T follicular helper cell (primary cell): ENCODE measurements at places on chromosomes 13 and 19.

GRCh38 chr13:106277484-106278154 lies 257.8 kb downstream of the EFNB2 start:
- DNase-seq = no peak

GRCh38 chr19:8663920-8664670 lies 33.7 kb downstream of the NFILZ start:
- no peak for DNase-seq

DNA sequence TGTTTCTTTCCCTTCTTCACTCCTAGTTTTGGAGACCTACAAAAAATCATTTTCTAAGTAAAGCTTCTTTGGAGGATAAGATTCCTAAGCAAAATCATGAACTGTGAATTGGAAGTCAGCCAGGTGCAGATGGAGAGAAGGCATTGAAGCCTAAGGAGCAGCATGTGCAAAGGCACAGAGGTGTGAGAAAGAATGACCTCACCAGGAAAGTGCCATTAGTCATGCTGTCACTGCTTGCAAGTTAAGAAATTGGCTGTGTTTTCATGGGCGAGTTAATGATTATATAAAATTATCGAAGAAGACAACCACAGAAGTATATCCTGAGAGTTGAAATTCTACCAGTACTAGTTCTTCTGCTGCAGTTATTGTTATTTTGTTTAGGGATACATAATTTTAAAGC lies 80.3 kb upstream of the KLHL1 start:
- DNase-seq = no peak

- DNase-seq = no peak
Measured at GRCh38 chr13:104694397-104694796, 1628.2 kb upstream of the SLC10A2 start.

GRCh38 chr13:31204592-31204991 lies 4.8 kb downstream of the B3GLCT start:
- no peak for DNase-seq

GRCh38 chr19:18291590-18292461 lies 10.4 kb upstream of the JUND start:
- DNase-seq = peak; percentile 56

DNA sequence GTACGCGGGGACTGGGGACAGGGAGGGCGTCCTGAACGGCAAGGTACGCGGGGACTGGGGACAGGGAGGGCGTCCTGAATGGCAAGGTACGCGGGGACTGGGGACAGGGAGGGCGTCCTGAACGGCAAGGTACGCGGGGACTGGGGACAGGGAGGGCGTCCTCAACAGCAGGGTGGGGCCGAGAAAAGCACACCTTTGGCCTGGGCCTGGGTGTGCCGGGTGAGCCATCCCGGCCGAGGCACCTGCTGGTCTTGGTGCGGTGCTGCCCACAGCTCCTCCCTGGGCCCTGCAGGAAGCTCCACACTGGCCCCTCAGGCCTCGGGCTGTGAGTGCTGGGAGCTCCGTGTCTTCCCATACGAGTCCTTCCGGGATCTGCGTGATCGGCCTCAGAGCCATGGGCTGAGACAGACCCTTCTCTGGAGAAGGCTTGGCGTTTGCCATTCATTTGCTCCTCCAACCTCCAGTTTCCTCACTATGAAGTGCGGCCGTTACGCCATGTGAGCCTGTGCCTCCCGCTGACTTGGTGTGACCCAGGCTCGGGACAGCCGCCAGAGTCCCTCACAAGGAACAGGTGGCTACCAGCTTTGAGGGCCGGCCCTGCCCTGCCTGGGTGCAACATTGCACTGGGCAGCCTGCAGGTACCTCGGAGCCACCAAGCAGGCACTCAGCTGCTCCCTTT lies 7.8 kb upstream of the ZNF554 start:
- no peak for DNase-seq

GRCh38 chr19:53549340-53549739 lies 11.4 kb downstream of the ZNF331 start:
- no peak for DNase-seq

GRCh38 chr19:46766569-46767317 lies 20.5 kb upstream of the STRN4 start:
- DNase-seq = peak; percentile 46

- DNase-seq = no peak
Measured at GRCh38 chr13:85833921-85834320, 34.7 kb upstream of the SLITRK6 start.

GRCh38 chr19:47848823-47849473 lies 10.1 kb upstream of the TPRX2 start:
- peak; percentile 4 for DNase-seq

DNA sequence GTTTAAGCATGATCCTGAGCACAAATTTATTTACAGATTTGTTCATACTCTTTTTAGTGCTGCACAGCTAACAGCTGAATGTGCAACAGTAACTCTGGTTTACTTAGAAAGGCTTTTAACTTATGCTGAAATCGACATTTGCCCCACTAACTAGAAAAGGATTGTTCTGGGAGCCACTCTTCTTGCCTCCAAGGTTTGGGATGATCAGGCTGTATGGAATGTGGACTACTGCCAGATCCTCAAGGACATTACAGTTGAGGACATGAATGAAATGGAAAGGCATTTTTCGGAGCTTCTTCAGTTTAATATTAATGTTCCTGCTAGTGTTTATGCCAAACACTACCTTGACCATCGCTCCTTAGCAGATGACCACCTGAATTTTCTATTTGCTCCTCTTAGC lies 16.0 kb downstream of the ZNF100 start:
- no peak for DNase-seq

DNA sequence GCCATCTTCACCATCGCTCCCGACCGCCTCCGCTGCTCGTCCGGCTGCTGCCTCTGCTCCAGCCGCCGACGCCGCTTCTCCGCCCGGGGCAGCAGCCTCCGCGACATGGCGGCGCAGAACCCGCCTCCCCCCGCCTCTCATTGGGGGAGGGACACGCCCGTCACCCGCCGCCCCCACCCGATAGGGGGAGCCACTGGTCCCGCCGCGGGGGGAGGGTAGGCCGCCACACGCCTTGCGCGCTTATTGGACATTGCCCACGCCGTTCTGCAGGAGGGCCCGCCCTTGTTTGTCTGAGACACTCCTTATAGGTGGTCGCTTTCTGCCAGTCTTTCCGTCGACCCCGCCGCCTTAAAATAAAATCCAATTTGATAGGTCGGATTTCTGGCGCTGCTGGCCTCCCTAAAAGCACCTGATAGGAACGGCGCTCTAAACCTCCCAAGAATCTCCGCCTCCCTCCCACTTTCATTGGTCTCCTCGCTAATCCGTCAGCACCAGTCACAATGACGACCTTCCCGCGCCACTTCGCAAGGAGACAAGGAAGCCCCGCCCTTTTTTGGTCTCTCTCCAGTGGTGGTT lies at the start of gene HNRNPL:
Gene HNRNPL (minus strand): TSS at position 127 of the 576 bp plus-strand sequence. CDS start 20 bp downstream, at position 107.
- DNase-seq = peak; percentile 99

DNA sequence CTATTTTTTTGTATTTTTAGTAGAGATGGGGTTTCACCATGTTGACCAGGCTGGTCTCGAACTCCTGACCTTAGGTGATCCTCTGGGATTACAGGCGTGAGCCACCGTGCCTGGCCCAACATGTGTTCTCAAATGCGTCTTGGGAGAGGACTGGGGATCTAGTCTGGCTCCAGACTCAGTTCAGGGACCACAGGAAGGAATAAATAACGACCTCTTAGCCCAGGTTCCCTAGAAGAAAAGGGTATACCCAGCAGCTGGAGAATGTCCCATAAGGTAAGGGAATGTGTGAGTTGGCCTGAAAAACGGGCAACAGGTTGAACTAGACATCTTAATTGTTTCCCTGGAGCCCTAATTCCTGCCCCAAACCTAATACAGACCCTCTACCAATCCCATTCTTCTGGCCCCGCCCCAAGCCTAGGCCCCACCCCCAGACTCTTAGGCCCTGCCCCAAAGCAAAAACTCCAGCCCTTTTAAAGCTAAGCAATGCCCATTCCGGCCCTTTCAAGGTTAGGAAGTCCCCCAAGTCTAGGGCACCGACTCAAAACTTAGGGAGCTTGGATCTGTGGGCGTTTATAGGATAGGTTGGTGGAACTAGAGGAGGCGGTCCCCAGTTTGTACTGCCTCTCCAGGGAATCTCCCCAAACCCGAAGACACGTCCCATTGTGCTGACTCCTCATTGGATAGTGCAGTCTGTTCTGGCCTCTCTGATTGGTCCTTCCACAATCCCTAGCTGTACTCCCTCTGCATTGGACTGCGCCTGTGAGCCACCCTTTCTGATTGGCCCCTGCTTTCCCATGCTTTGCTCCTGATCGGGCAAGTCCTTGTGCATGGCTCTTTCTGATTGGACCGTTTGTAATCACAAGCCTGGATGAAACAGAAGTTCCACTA lies 5.4 kb upstream of the LRFN1 start:
- DNase-seq = no peak

DNA sequence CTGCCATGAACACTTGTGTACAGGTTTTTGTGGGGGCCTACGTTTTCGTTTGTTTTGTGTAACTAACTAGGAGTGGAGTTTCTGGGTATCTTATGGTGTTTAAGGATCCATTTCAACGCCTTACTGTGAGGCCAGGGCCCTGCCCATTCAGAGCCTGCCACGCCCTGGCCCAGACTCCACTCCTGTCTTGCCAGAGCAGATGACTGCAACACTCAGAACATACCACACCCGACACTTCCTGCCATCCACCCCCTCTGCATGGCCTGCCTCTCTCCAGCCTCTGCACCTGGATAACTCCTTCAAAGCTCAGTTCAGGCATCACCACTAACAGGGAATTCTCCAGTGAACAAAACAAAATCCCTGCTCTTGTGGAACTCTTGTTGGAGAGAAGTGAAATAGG lies 43.2 kb downstream of the RGCC start:
- peak; percentile 9 for DNase-seq

DNA sequence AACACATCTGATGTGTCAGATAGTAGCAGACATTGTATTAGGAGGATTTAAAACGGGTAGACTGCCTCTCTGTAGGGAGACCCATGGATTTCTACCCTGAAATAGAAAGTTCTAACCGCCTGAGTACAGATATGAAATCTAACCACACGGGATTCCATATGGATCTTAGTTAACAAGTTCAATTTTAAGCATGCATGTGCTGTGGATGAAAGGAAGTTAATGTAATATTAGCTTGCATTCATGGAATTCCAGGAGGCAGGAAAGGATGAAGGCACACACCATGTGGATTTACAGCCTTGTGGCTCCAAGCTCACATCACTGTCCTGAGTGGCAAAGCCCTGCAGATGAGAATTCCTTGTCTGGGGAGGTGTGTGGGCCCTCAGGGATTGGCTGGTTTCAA lies 120.6 kb upstream of the IRS2 start:
- DNase-seq = no peak

DNA sequence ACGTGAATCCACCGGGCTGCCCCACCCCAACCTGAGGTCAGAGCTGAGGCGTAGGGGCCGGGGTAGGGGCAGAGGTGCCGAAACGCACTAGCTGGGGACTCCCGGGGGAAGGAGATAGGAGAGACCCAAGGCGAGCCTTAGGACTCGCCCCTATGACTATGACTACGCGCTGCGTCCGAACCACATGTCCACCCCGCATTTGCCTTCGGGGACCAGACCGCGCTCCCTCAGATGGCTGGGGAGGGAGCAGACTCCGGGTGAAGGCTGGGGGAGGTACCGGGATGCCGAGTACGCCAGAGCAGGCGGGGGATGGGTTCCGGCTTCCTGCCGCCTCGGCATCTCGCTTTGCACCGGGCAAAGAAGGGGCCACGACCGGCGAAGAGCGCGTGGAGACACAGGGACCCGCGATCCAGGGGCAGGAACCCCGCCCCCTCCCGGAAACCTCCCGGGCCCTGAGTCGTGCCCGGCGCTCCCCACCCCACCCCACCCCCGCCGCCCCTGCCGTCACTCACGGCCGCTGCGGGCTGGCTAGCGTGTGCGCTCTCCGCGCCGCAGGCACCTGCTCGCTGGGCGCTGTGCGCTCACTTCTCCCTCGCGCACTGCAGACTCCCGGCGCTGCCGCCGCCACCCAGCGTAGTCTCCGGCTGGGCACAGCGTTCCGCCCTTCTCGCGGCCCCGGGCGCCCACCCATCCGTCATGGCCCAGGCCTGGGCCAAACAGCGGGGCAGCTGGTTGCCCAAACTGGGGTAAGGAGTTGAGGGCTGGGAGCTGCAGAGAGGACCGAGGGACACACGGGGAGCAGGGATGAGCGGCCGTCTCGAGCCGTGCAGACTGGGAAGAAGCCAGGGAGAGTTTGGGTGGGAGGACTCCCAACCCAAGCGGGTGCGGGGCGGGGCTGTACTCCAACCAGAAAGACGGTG lies 622 bp upstream of the VSTM2B start:
- no peak for DNase-seq

GRCh38 chr13:111304603-111305289 lies 15.7 kb upstream of the TEX29 start:
- DNase-seq = no peak

- DNase-seq = no peak
Measured at GRCh38 chr19:54026656-54027055, 35.2 kb downstream of the CACNG6 start.

DNA sequence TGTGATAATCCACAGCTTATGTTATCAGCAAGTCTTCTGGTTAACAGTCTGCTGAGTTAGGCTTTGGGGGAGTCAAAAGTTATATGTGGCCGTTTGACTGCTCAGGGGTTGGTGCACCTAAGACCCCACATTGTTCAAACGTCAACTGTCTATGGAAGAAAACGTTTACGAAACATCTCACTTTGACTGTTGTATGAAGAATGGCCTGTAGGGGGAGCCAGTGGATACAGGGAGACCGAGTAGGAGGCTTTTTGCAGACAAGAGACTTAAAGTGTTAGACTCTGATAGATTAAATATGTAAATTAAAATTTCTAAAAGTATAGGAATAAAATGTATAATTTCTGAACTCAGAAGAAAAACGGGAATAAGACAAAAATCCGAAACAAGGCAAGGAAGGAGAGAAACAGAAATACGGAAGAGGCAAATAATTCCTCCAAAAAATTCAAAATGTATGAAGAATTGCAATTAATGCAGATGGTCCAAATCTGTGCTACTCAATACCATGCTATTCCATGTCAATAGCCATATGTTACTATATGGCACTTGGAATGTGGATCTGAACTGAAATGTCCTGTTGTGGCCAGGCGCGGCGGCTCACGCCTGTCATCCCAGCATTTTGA lies 37.8 kb downstream of the TNFSF14 start:
- DNase-seq = peak; percentile 71

GRCh38 chr13:97892717-97893116 lies 60.8 kb upstream of the IPO5 start:
- DNase-seq = no peak

DNA sequence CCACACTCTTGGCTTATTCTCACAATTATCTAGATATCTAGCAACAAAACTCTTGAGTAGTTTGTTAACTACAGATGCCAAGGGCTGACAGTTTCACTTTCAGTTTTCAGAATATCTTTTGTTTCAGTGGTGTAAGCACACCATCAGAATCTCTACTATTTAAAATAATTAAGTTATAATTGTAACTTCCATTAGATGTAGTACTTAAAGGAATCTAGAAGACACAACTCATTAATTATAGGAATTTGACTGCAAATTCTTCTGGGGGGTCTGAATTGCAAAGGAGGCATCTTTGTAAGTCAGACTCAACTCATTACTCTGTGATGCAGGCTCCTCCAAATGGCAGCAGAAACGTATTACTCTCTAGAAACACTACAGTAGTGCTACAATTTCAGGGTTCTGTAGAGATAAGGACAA lies 44.9 kb upstream of the USPL1 start:
- DNase-seq = no peak
